ENCODE measurements at places on chromosomes 11 and 22.

GRCh38 chr11:82176945-82177344 lies 556.7 kb downstream of the FAM181B start:
- no peaks in the 10 kb centered on the region for H3K4me1 ChIP-seq
- no peak for DNase-seq
- no peak overlapping the region for H3K27ac ChIP-seq
- no peaks in the 10 kb centered on the region for H3K27me3 ChIP-seq
- H3K4me3 ChIP-seq: no peak overlapping the region
- no peaks in the 10 kb centered on the region for H3K36me3 ChIP-seq

GRCh38 chr11:65116370-65117205 lies 913 bp downstream of the ZNHIT2 start:
- peak; percentile 57 for DNase-seq
- peak overlapping the region; percentile 50 for H3K4me3 ChIP-seq
- peaks cover 38% of the 10 kb centered on the region for H3K4me1 ChIP-seq

GRCh38 chr22:46072981-46073682 lies 77.2 kb upstream of the PPARA start:
- peaks cover 12% of the 10 kb centered on the region for H3K4me1 ChIP-seq
- peak overlapping the region; percentile 78 for H3K27ac ChIP-seq
- H3K27me3 ChIP-seq: peaks cover 29% of the 10 kb centered on the region
- no peak for DNase-seq
- peak overlapping the region; percentile 91 for H3K4me3 ChIP-seq

GRCh38 chr11:109845437-109845836 lies 247.8 kb upstream of the ZC3H12C start:
- no peak overlapping the region for H3K4me3 ChIP-seq
- no peak overlapping the region for H3K27ac ChIP-seq
- H3K4me1 ChIP-seq: no peaks in the 10 kb centered on the region
- no peaks in the 10 kb centered on the region for H3K27me3 ChIP-seq
- DNase-seq: no peak

DNA sequence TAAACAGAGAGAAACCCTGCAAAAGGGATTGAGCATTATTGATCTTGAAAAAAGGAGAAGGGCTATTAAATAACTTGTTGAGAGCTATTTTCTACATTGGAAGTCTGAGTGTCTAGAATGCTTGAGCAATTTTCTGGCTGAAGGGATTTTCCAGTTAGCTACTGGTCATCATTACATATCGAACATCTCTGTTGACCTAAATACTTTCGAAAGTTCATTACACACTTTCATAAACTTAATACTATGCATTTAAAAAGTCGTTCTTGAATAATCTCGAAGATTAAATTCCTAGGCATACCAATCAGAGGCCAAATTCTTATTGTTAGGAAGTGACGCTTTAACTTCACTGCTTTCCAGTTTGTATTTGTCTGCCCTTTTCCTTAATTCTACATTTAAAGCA lies 13.7 kb downstream of the ETS1 start:
- DNase-seq: no peak
- peaks cover 37% of the 10 kb centered on the region for H3K4me1 ChIP-seq
- H3K4me3 ChIP-seq: no peak overlapping the region
- H3K27me3 ChIP-seq: no peaks in the 10 kb centered on the region

- no peaks in the 10 kb centered on the region for H3K27me3 ChIP-seq
- DNase-seq: no peak
- H3K36me3 ChIP-seq: peaks cover 21% of the 10 kb centered on the region
- no peak overlapping the region for H3K27ac ChIP-seq
- no peaks in the 10 kb centered on the region for H3K4me1 ChIP-seq
These were observed 36.6 kb downstream of the ZBTB44 start for GRCh38 chr11:130278151-130278550.

GRCh38 chr22:48886604-48887393 lies 940.9 kb downstream of the BRD1 start:
- no peaks in the 10 kb centered on the region for H3K27me3 ChIP-seq
- H3K27ac ChIP-seq: no peak overlapping the region
- DNase-seq: no peak
- no peak overlapping the region for H3K4me3 ChIP-seq
- H3K4me1 ChIP-seq: no peaks in the 10 kb centered on the region

DNA sequence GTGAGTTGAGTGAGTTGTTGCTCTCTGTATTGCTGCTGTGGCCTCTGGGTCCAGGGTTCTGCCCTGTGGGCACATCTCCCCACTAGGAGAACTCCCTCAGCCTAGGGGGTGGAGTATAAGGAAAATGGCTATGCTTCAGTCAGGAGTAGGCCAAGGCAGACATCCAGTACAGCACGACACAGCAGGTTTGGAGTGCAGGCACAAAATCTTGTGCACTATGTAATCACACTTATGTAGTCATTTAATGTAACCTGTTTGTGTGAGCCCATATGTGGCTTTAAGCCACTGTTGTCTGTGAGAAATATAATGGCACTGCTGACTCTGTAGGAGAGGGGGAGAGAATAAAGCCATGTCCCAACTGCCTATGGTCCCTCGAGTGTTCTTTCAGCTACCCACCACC lies 90.1 kb downstream of the CCDC83 start:
- no peaks in the 10 kb centered on the region for H3K27me3 ChIP-seq
- H3K4me3 ChIP-seq: no peak overlapping the region

GRCh38 chr22:22556995-22557925 lies 1.8 kb downstream of the PRAME start:
- H3K4me3 ChIP-seq: no peak overlapping the region
- H3K4me1 ChIP-seq: no peaks in the 10 kb centered on the region
- DNase-seq: no peak
- H3K36me3 ChIP-seq: no peaks in the 10 kb centered on the region
- no peaks in the 10 kb centered on the region for H3K27me3 ChIP-seq
- no peak overlapping the region for H3K27ac ChIP-seq

- no peak overlapping the region for H3K4me3 ChIP-seq
- H3K36me3 ChIP-seq: peaks cover 15% of the 10 kb centered on the region
- no peaks in the 10 kb centered on the region for H3K27me3 ChIP-seq
- peaks cover 12% of the 10 kb centered on the region for H3K4me1 ChIP-seq
- no peak overlapping the region for H3K27ac ChIP-seq
- DNase-seq: peak; percentile 17
These were observed 39.9 kb downstream of the TRAF6 start for GRCh38 chr11:36469881-36470802.

DNA sequence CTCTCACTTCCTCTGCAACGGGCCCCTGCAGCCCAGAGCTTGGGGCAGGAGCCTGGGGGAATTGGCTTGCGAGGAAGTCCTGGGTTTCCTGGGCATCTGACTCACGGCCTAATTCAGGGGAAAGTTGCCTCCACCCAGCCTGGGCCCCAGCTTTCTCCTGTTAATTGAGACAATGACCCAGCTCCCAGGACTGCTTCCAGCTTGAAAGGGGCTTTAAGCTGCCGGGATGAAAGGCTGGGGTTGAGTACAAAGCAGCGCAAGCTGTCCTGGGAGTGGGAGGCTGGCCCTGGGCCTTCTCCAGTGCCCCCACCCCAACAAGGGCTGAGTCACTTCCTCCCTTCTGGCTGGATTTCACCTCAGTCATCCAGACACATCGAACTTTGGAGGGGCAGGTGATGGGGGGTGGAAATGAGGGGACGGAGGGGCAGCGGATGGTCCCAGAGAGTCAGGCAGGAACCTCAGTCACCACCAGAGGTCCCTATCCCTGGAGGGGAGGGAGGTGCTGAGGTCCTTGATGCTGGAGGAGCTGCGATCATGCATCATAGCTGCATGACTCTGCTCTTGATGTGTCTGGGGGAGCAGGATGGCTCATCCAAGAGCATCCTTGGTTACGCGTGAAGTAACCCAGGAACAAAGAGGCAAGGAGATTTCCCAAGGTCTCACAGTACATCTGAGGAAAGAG lies 30.1 kb upstream of the OAF start:
- peak; percentile 29 for DNase-seq
- H3K4me1 ChIP-seq: peaks cover 16% of the 10 kb centered on the region
- H3K27ac ChIP-seq: no peak overlapping the region
- no peaks in the 10 kb centered on the region for H3K27me3 ChIP-seq
- no peaks in the 10 kb centered on the region for H3K36me3 ChIP-seq
- H3K4me3 ChIP-seq: no peak overlapping the region

DNA sequence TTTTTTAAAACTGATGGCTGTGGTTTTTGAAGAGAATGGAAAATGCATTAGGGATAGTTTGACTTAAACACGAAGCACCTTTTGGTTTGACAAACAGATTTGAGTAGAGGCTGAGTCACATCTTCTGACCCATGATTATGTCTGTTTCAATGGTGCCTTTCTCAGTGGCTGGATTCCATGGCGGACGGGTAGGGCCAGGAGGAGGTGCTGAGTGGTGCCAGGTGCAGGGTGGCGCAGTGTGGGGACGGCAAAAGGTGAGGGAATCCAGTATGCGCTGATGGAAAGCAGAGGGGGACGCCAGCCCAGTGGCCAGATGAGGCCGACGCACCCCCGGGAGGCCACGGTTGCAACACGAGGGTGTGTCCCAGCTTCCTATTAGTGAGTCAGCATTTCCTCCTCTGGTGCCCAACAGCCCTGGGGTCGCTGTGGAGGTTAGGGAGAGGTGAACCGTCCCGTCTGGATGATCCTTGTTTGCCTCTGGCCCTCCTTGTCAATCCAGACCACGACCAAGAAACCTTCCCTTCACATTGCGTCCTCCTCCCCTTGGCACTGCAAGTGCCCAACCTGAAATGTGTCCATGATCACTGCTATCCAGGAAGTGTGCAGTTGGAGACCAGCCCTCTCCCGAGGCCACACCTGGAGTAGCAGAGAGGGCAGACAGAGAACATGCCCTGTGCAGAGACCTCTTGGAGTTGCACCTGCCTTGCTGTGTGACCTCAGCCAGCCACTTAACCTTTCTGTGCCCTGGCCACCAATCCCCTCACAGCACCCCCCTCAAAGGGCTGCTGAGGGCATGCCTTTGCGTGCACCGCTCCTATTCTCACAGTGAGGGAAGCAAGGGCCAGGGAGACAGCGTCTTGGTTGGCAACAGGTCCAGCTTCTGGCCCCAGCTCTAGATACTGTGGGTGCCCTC lies 32.5 kb upstream of the ATXN10 start:
- no peak overlapping the region for H3K4me3 ChIP-seq
- DNase-seq: peak; percentile 30
- peaks cover 34% of the 10 kb centered on the region for H3K4me1 ChIP-seq
- no peaks in the 10 kb centered on the region for H3K27me3 ChIP-seq

DNA sequence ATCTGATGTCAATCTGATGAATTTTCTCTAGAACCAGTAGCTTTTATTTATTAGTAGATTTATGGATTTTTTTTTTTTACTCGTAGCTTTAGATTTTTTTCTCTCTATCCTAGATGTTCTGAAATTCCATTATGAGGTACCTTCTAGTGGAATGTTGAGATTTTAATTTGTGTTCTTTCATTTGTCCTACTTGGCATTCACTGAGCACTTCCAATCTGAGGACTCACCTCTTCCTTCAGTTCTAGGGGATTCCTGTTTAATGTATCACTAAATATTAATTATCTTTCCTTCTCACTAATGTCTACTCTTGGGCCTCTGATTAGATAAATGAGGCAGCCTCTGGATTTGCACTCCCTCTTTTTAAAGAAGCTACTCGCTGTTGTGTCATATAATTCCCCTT lies 40.2 kb upstream of the WNT7B start:
- no peaks in the 10 kb centered on the region for H3K27me3 ChIP-seq
- H3K4me1 ChIP-seq: peaks cover 24% of the 10 kb centered on the region
- H3K4me3 ChIP-seq: no peak overlapping the region
- no peak overlapping the region for H3K27ac ChIP-seq
- no peaks in the 10 kb centered on the region for H3K36me3 ChIP-seq

GRCh38 chr11:126332221-126332711 lies 23.2 kb upstream of the ST3GAL4 start:
- peaks cover 12% of the 10 kb centered on the region for H3K36me3 ChIP-seq
- H3K4me3 ChIP-seq: no peak overlapping the region
- no peaks in the 10 kb centered on the region for H3K27me3 ChIP-seq

- H3K4me1 ChIP-seq: no peaks in the 10 kb centered on the region
- H3K27me3 ChIP-seq: no peaks in the 10 kb centered on the region
- no peak for DNase-seq
- no peaks in the 10 kb centered on the region for H3K36me3 ChIP-seq
These were observed 812.8 kb downstream of the TBC1D22A start for GRCh38 chr22:47575291-47575690.

DNA sequence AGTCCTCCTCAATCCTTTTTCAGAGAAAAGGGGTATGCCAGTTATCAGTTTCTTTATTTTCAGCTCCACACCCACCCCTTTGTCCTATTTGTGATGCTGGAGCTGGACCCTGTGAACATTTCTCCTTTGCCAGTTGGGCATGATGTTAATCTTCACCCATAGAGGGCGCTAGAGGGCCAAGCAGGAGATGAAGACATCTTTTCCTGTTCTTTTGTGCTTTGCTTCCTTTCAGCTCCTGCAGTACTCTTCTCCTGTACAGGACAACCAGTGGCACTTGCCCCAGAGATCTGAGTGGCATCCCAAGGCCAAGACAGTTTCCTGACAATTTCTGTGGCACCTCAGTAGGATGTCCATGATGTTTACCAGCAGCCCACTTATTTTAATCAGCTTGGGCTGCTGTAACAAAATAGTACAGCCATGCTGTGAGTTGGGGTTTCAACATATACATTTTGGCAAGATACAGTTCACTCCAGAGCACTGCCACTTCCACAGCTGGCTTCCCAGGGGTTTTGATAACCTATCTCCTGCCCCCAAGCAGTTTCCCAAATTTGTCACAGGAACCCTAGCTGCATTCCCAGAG lies 4.6 kb downstream of the SAA2 start:
- no peak overlapping the region for H3K27ac ChIP-seq
- H3K4me3 ChIP-seq: no peak overlapping the region
- no peaks in the 10 kb centered on the region for H3K4me1 ChIP-seq
- H3K27me3 ChIP-seq: peaks cover 5% of the 10 kb centered on the region

- H3K4me1 ChIP-seq: peaks cover 9% of the 10 kb centered on the region
- no peak for DNase-seq
- H3K27me3 ChIP-seq: no peaks in the 10 kb centered on the region
- H3K36me3 ChIP-seq: no peaks in the 10 kb centered on the region
These were observed 110.8 kb upstream of the NNMT start for GRCh38 chr11:114185436-114185835.

DNA sequence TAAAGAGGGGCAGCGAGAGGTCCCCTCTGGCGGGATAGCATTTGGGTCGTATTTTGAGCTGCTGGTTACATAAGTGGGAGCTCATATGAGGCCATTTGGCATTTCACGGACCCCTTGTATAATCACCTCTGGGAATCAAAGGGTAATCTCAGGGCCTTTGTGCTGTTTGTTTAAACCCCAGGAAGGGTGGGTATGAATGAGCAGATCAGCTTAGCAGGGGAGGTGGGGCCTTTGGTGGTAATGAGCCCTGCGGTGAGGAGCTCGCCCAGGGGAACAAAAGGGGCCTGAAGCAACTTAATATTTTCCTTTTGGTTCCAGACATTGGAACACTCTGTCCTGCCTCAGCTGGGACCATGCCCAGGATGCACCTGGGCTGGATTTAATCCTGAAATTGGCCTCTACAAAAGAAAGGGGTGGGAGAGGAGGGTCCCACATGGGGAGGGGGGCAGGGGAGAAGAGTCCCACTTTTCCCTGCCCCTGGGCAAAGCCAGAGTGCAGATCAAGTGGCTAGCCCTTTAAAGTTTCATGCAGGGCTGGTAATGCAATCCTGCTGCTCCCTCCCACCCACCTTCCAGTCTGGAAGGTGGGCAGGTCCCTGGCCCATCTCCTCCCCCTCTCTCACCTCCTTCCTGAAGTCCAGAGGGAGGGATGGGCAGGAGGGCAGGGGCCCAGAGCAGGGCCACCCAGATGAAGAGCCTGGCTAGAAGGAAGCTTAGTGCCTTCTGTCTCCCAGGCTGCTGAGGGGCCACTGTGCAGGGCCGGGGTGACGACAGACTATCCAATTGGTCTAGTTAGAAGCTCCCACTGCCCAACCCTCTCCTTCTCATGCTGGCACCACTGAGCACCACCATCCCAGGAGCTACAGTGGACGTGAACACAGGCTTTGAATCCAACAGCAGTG lies 10.5 kb downstream of the TSKU start:
- no peak for DNase-seq
- H3K27me3 ChIP-seq: no peaks in the 10 kb centered on the region
- no peak overlapping the region for H3K27ac ChIP-seq
- no peaks in the 10 kb centered on the region for H3K36me3 ChIP-seq
